ENCODE measurements at places on chromosomes 6 and 20.
A peak's percentile ranks its signal among the peaks of the same experiment; 100 is the strongest.

GRCh38 chr20:25459916-25460535 lies 52.6 kb downstream of the GINS1 start:
- DNase-seq, result no peak

GRCh38 chr6:7050004-7050403 lies 57.8 kb upstream of the RREB1 start:
- DNase-seq, result no peak

GRCh38 chr6:5174244-5174643 lies 86.5 kb downstream of the LYRM4 start:
- no peak for DNase-seq

GRCh38 chr6:137754866-137755265 lies 112.2 kb upstream of the TNFAIP3 start:
- no peak for DNase-seq

- no peak for DNase-seq
These were observed 169.9 kb downstream of the PRL start for GRCh38 chr6:22126910-22127309.

- DNase-seq, result peak; percentile 35
These were observed 81.8 kb downstream of the ISM1 start for GRCh38 chr20:13302647-13303450.

- DNase-seq, result no peak
These were observed 345.4 kb downstream of the CD109 start for GRCh38 chr6:74041420-74041819.

DNA sequence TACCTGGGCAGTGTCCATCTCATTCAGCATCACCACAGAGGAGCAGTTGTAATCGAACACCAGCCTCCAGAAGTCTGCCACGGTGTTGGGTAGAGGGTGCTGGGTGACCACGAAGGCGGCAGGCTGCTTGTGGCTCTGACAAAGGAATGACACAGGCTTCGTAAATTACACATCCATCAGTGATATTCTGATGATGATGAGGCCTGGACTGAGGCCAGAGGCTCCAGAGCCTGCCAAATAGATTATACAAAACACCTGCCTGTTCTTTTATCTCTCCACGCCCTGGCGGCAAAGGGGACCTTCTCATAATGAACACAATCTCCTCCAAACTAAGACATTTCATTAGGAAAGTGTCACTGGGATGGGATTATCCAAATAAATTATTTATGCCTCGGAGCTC lies 480.2 kb upstream of the CHD6 start:
- DNase-seq, result no peak

- no peak for DNase-seq
These were observed 101.2 kb downstream of the HDGFL1 start for GRCh38 chr6:22670605-22671004.

DNA sequence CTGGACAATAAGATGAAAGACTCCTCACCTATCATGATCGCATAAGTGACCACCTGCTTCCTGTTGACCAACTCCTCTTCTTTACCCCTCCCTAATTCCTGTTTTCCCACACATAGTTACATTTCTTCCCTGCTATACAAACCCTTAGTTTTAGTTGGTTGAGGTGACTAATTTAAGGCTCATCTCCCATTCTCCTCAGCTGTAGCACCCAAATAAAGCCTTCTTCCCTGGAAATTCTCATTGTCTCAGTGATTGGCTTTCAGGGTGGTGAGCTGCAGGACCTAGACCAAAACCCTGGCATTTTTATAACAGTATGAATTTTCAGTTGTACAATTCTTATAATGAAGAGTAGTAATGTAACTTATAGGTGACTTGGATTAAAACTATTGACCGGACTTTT lies 2.1 kb downstream of the FKBP1C start:
- DNase-seq, result no peak

DNA sequence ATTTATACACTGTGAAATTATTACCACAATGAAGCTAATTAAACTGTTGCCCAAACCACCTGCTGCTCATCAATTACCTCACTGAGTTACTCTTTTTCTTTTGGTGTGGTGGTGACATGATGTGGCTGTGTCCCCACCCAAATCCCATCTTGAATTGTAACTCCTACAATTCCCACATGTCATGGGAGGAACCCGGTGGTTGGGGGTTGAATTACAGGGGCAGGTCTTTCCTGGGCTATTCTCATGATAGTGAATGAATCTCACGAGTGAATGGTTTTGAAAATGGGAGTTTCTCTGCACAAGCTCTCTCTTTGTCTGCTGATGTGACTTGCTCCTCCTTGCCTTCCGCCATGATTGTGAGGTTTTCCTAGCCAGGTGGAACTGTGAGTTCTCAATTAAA lies 145.0 kb downstream of the LRRC1 start:
- no peak for DNase-seq
